CD4-positive, alpha-beta T cell treated with Interleukin-2 at 100 ng/mL for 4 hours (primary cell): ENCODE measurements at places on chromosomes 11 and 22.

DNA sequence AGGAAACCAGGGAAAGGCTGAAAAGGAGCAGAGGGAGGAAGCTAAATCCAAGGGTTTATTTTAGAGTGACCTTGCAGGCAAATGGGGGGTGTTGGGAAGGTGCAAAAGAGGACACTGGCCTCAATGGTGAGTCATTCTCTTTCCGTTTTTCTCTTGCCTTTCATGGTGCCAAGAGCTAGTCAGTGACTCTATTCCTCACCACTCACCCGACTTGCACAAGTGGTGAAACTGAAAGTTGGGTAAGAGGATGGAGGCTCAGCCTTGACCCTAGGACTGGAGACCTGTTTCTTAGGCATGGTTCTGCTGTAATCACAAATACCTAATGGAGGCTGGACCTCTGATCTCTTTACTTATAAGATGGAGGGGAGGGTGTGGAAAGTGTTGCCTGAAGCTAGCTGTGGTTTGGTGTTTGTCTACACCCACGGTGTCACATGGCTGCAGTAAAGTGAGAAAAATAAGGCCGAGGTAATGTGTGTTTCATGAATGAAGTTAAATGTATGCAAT, 67.3 kb upstream of the CREB3L1 start:
- peak; percentile 16 for DNase-seq

DNA sequence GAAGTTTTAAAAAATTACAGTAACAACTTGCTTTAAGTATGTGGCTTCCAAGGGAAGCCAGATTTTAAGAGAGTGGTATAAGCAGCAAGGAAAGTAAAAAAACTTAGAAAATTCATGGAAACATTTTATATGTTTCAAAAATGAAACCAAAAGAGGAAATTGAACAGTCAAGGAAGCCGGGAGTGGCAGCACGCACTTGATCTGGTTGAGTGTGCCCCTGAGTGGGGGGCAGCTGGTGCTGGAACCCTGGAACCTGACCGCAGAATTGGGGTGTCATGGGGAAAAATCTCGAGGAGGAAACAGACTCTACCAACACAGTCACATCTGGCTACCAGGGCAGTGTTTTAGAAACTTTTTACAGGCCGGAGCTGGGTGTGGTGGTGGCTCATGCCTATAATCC, 14.0 kb downstream of the MICALL1 start:
- DNase-seq = no peak

- DNase-seq = no peak
Measured at GRCh38 chr22:20056161-20056560, 23.9 kb upstream of the DGCR8 start.

GRCh38 chr22:20430101-20430719, 7.4 kb downstream of the SCARF2 start:
- DNase-seq = no peak

GRCh38 chr11:32830413-32830738, 649 bp downstream of the PRRG4 start:
- DNase-seq = no peak

DNA sequence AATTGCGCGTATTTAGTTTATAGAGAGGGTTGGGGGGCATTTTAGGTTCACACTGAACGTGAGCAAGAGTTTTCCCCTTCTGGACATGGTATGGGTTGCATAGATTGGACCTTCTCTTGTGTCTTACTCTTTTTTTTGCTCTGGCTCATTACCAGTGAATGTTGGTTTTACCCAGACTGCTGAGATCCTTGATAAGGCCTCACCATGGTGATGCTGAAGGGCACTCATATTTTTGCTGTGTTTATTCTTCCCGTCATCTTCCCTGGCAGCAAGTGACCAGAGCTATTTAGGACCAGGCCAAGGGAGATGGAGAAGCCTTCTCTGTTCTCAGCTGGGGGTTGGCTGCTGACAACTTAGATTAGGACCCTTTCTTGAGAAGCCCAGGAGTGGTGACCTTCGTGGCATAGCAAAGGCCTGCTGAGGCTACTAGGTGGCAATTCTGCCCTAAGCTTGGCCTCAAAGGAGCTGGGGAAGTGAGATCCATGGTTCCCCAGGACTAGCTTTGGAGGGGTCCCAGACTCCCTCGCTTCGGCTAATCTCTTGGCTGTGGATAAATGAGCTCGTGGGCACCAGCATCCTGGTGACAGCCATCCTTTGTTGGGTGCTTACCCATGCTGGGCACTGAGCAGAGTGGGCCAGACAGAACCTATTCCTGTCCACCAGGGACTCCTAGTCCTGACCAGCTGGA, 47.3 kb downstream of the GRIK4 start:
- DNase-seq = no peak

GRCh38 chr11:8095371-8095770, 14.4 kb downstream of the TUB start:
- no peak for DNase-seq

DNA sequence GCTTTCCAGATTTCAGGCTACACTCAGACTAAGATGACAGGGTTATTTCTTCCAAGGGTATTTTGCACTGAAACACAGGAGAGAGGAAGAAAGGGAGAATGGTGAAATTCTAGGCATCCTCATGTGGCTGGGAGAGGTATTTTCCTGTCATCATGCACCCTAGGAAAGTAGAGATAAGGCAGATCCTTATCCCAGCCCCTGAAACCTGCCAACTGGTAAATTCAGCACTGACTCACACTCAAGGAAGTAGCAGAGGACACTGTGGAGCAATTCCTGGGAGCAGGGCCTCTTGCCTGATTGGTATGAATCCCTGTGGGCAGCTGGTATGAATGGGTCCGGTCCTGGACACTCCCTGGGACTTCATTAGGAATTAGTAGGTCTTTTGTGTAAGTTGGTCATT, 37.6 kb upstream of the SLC5A1 start:
- no peak for DNase-seq

DNA sequence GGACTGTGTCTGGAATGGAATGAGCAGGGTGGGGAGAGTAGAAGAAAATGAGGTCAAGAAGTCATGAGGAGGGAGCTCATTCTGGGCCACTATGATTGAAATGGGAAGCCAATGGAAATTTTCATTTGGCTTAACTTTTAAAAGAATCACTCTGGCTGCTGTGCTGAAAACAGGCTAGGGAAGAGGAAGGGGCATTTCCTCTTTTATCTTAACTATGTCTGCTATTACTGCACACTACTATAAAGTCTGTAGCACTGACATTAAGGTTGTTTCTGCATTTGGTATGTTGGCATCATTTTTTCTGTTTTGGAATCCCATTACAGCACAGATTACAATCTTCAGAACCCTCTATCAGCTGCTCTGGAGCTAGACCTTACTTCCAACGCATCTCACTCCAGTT, 8.2 kb downstream of the PATL1 start:
- no peak for DNase-seq

- no peak for DNase-seq
Measured at GRCh38 chr22:46008836-46009596, 32.1 kb upstream of the WNT7B start.
